ENCODE measurements at places on chromosomes 2 and 18. TPM values are rescaled to one million over a fixed set of nuclear protein-coding genes. Genes with fewer than 3 reads are reported as not detected.

DNA sequence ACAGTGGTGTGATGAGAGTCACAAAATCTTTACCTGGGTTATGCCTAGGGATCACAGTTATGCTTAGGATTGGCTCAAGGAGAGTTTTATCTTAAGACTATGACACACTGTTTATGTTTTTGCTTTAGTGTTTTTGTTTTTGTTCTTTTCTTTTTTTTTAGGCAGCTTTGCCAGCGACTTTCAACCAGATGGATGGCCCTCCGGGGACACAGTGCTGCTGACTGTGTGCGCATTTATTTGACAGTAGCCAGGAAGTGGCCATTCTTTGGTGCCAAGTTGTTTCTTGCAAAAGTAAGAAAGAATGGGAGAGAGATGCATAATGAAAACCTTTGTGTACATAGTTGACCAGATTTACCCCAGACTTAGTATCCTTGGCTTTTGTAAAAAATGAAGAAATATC lies 15.1 kb upstream of the DYNC2LI1 start:
- no peak for DNase-seq

DNA sequence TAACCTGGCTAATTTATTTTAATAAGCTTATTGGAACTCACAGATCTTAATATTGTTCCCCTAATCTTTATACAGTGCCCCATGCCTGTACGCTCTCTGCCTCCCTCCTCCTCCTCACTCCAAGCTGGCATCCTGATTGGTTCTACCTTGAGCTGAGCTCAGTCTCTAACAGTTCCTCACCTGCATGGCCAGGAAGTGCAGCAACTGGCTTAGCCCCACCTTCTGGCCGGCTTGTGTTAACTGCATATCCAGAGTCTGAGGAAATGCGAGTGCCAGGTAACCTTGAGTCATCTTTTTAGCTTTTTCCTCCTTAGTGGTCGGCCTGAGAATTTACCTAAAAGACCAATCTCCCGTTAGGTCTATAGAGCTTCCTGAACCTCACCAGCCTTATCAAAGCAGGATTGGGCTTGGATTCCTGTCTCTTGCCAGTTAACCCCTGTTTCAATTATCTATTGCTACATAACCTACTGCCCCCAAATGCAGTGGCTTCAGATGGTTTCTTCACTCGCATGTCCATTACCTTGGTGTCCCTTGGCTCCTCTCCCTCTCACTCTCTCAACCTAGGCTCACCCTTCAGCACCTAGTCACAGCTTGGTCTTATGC lies 89.5 kb upstream of the STK39 start:
- no peak for DNase-seq

GRCh38 chr2:221337957-221338685 lies 234.0 kb downstream of the EPHA4 start:
- DNase-seq = no peak

- no peak for DNase-seq
Measured at GRCh38 chr2:167187978-167188967, 300.0 kb downstream of the XIRP2 start.

- no peak for DNase-seq
Measured at GRCh38 chr2:46368401-46368800, 71.2 kb downstream of the EPAS1 start.

Gene KCNE4
- 21.5 TPM for total RNA-seq

DNA sequence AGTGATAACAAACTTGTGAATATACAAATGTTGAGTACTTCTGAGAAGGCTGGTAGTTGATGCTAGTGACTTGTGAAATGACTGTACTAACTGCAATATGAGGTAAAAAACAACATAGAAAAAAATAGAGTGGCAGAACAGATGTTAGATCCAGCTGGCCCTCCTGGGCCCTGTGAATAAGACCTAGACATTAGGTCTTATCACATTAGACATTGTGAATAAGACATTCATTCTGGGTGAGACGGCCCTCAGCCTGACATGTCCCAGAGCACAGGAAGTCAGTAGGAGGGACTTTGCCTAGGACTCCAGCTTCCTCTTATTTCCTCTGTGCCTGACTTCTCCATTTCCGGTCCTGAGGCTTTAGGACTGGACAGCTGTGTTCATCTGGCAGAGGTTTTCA lies 22.9 kb downstream of the DOK1 start:
- DNase-seq = no peak

GRCh38 chr2:173452416-173452815 lies 97.7 kb downstream of the CDCA7 start:
- no peak for DNase-seq

Gene VAMP8
- 40.5 TPM for total RNA-seq

DNA sequence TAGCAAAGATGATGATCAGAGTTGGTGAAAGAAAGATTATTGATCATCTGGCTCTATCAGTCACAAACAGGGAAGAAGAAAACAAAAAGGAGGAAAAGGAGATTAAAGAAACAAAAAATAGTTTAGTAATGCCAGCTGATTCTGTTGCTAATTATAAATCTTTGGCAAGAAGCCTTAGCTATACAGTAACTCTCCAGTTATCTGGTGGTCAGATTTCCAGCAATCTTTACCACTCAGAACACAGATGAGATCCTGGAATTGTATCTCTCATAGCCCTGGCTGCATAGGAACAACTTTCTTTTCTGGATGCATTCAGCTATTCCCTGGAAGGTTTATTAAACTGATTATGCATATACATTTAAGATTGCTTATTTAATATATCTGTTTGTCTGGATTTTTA lies 256.8 kb upstream of the ZEB2 start:
- DNase-seq = no peak
